ENCODE measurements at places on chromosomes 2 and 18.

DNA sequence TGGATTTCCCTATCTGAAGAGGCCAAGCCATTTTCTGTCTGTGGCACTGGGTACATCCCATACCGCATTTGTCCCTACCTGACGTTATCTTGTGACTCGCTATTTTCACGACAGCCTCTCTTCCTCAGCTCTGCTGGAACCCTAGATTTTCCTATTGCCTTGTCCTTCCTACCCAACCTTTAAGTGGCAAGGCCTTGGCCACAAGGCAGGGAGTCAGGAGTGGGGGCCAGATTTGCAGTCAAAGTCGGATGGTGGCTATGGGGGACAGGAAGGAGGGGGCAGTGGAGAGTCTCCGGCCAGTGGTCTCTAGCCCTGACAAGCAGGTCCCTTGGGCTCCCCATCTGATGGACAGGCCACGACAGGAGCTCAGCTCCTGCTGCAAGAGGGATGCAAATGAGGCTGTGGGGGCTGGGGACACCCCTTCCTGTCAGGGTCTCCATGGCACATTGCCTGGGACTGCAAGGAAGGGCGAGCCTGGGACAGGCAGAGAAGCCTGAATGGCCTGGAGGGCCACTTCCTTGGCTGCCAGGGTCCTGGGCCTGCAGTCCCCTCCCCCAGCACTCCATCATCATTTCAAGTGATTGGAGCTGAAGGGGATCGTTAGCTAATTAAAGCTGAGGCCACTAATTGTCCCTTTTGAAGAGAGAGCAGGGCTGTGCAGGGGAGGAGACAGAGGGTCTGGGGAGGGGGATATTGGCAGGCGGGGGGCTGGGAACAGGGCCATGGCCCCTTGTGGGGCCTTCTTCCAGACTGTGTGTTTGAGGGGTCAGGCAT lies 6.3 kb upstream of the ECEL1 start:
- no peak for DNase-seq

DNA sequence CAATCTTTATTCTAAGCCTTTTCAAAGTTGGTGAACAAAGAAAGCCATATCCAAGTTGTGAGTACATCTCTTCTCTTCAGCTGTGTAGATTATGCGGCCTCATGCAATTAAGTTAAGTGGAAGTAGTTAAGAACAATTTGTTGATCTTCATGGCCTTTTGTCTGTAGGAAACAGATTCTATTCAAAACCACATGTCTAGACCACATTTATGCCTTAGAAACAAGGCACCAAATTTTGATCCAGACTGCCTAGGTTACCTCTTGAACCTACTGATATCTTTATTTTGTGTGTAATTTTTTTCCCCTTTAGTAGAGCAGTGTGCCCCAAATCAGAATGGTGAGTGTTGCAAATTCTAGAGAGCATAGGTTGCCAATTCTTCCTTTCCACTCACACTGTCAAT lies 101.6 kb upstream of the CERS6 start:
- DNase-seq: no peak

DNA sequence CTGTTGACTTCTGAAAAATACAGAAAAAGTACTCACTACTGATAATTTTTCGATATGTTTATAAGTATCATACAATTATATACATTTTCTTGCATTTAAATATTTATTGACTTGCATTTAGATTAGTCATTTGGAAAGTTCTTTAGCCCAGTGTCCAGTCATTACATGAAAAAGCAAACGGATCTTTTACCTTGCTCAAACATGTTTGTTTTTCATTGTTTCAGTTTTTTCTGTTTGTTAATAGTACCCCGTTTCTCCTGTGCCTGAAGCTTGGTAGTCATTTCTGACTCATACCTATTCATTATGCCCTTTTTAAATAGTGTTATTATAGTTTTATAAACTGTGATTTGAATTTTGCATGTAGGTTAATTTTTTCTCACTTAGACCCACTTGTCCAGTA lies 28.1 kb downstream of the CEP192 start:
- DNase-seq: no peak

DNA sequence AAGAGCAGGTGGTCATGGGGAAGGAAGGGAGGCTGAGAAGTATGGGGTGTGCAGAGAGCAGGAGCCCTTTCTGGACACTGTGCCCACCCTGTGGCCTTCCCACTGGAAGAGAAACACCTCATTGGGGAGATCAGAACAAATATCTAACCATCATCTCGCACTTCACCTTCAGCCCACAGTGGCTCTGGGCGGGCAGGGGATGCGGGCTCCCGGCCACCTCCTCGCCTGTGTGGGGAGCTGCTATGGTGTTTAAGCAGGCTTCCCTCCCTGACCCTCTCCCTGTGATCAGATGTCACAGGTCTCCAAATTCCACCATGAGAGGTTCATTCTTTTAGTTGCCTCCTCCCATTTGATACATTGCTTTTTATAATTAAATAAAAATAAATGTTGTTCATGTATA lies 5.0 kb downstream of the FBLN7 start:
- DNase-seq: no peak

DNA sequence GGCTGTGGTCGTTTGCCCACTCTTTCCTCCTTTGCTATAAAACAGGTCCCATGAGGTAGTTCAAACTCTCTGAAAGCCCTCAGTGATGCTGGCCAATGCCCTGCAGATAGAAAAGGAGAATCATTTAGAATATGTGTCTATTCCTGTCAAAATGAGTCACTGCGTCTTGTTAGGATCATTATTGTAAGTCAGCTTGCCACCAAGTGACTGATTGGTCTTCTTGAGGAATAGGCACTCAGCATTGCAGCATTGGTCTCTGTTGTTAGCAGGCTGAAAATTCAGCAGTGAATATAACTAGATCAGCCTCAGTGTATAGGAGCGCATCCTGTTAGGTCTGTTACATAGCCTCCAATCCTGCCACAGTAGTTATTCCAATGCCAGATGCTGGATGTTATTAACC lies 28.9 kb downstream of the PRKRA start:
- DNase-seq: no peak

DNA sequence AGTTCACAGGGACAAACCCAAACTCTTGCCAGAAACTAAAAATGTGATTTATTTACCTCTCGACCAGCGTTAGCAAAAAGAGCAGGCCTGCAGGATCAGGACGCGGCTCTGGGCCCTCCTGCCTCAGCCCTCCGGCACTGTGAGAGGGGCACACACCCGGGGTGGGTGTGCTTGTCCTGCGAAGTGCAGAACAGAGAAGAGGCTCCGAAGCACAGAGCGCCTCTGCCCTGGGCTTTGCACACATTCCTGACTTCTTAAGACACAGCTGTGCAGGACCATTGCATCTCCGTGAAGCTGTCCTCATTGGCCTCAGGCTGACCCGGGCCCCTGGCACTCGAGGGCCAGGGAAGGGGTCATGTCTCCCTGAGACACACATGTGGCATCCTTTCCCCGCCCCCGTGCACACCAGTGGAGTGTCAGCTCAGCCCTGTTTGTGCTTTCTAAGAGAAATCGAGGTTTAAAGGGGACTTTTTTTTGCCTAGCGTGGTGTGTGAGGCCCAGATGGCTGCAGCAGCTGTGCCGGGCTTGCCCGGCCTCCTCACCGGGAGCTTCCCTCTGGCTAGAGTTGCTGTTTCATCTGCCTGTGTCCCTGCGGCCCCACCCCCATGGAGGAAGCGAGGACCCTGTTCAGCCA lies 9.9 kb upstream of the NFATC1 start:
- no peak for DNase-seq

GRCh38 chr2:62423883-62424458 lies 82.0 kb downstream of the TMEM17 start:
- peak; percentile 50 for DNase-seq

- DNase-seq: no peak
Observed at GRCh38 chr18:78510636-78511035, 469.0 kb upstream of the SALL3 start.

DNA sequence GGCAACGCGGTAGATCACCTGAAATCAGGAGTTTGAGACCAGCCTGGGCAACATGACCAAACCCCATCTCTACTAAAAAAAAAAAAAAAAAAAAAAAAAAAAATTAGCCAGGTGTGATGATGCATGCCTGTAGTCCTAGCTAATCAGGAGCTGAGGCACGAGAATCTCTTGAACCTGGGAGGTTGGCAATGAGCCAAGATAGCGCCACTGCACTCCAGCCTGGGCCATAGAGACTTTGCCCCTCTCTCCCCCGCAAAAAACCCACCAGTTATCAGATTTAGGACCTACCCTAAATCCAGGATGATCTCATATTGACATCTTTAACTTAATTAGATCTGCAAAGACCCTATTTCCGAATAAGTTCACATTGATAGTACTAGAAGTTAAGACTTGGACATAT lies 29.2 kb upstream of the LDAH start:
- DNase-seq: no peak

DNA sequence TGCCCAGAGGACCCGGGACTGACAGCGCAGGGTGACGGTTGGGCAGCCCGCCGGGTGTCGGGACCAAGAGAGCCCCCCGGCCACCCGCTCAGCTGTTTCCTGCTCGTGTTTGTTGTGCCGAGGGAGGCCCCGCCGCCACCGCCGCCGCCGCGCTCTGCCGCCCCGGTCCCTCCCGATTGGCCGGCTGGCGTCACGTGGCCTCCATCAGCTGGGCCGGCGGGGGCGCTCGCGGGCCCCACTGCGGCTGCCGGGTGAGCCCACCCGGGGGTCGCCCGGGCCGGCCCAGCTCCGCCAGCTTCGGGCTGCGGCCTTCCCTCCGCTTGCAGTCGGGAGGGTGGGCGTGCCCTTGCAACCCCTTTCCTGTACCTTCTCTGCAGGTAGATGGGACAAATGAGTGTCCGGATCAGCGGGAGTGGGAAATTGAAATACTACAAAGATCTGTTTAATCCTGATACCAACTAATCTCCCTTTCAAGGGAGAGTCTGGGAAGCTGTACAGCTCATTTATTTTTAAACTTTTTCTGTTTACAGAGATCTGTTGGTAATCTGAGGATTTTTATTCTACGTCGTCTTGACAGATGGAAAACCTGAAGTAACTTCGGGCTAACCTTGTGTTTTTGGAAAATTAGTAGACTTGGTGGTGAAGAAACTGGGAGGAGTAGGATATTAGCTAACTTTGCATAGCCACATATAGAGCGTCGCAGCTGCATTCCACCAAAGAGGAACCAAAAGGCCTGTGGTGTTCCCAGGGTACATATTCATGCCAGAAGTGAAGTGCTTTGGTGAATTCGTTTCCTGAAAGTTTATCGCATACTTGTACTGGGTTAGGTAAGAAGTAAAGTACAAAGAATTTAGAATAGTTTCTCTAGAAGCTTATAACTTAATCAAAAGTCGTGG lies 1.2 kb downstream of the YPEL5 start:
- DNase-seq: no peak

- no peak for DNase-seq
Observed at GRCh38 chr2:69628325-69629021, 15.1 kb downstream of the AAK1 start.

- DNase-seq: no peak
Observed at GRCh38 chr18:63997606-63998005, 27.7 kb downstream of the SERPINB8 start.

DNA sequence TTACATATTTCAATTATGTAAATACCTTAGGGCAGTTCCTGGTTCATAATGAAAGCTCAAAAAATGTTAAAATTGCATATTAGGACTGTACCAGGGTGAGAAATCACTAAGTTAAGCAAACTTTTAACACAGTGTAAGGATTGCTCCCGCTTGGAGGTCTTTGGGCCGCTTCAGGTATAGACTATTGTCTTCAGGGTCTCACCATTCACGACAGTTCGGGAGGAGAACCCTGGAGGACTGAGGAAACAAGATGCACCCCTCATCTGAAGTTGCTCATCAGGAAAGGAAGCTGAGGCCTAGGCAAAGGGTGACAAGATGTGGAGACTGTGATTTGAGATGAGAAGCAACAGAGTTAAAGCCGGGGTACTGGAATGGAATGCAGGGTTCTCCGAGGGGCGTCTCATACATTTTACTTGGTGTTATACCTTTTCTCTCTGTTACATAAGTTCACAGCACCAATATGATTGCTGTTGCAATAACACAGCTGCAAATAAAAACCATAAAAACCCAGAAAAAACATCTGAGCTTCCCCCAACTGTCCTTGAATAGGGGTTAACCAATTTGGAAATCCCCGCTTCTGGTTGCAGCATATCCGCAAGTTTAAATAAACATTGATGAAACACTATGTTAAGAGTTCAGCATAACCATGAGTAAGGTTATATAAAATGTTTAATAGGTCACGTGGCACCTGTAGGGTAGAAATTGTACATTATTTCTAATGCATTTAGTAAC lies 40.1 kb downstream of the FBXO48 start:
- no peak for DNase-seq

GRCh38 chr18:79399275-79400081 lies 3.7 kb downstream of the NFATC1 start:
- no peak for DNase-seq

DNA sequence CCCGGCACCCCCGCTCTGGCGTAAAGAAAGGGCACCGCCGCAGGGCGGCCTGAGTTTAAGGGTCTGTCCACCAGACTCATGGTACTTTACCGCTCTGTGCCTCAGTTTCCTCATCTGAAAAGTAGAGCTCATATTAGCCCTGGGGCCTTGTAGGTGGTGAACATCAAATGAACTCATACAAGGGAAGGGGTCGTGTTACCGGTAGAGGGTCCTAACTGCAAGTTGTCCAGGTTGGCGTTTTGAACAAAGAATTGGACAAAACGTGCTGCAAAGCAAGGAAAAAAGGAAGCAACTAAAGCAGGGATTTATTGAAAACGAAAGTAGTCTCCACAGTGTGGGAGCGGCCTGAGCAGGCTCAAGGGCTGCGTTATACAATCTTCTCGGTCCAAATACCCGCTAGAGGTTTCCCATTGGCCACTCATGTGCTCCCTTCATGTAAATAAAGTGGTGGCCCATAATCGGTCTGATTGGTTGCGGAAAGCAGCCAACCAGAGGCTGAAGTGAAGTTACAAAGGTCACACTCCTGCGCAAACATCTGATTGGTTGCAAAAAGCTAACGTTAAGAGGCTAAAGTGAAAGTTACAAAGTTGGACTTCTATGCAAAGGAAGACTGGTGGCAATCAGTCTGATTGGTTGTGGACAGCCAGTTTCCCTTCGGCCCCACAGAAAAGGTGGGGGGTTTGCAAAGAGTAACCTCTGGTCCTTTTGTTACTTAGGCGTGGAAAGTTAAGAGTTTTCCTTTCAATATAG lies 80.7 kb upstream of the LDLRAD4 start:
- DNase-seq: peak; percentile 44

GRCh38 chr18:56199580-56200330 lies 438.6 kb downstream of the TXNL1 start:
- DNase-seq: no peak

DNA sequence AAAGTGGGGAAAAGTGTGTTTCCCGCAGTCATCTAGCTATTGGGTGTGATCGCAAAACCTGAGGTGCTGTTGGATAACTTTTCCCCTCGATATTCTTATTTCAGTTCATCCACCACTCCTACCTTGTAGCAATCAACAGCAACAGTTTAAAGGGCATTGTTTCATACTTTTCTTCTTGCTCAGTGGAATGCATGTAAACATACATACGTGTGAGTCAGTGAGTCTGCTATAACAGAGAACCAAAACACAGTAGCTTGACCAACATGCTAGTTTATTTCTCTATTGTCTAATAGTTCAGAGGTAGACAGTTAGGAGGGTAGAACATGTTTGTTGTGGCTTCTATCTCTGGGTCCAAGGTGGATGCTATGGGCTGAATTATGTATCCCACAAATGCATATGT lies 77.6 kb upstream of the FOXI3 start:
- DNase-seq: no peak

GRCh38 chr2:54332386-54332785 lies 76.4 kb upstream of the TSPYL6 start:
- no peak for DNase-seq

Measured in renal cortical epithelial cell (primary cell).